ENCODE measurements at places on chromosomes 2 and 18.

DNA sequence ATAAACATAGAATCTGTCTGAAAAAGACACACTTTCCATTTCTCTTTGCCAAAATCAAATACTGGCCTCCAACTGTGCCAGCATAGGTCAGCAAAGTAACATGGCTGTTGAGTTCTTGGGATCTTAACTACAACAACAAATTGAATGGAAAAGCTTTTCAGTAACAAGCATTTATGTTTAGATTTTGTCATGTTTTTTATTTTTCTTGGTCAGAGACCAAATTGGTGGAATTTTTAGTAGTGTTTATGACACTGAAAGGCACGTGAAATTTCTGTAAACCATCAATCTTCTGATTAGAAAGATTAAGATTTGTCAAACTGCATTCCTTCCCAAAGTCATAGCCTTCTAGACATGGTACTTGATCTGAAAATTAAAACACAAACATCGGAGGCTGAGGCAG, 77.6 kb downstream of the PDE1A start:
- no peak for DNase-seq

DNA sequence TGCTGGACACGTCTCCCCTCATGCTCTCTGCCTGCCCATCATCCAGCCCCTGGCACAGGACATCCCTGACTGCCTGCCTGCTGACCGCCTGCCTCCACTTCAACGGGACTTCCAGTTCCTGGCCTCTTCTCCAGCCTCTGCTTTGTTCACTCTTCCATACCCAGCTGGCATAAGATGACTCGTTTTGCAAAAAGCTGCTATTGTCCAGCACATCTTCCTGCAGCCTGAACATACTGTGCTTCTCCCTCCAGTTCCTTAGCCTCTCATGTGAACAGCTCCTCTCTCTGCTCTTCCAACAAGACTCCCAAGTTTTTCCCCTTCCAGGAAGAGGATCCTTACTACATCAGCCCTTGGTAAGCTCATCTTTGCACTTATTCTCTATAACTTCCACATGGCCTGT, 62.4 kb upstream of the SKOR2 start:
- peak; percentile 1 for DNase-seq

DNA sequence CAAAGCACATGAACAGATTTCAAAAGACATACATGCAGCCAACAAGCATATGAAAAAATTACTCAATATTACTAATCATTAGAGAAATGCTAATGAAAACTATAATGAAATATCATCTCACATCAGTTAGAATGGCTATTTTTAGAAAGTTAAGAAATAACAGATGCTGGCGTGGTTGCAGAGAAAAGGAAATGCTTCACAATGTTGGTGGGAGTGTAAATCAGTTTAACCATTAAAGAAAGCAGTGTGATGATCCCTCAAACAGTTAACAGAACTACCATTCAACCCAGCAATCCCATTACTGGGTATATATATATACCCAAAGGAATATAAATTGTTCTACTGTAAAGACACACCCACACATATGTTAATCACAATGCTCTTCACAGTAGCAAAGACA, 117.7 kb upstream of the SETBP1 start:
- DNase-seq = no peak

GRCh38 chr2:145079641-145080040, 559.7 kb upstream of the ZEB2 start:
- no peak for DNase-seq

GRCh38 chr2:23925702-23926289, 1.1 kb downstream of the ATAD2B start:
- peak; percentile 59 for DNase-seq

- DNase-seq = peak; percentile 69
These were observed 100.5 kb upstream of the LMAN1 start for GRCh38 chr18:59459369-59460071.

- DNase-seq = no peak
These were observed 433.7 kb upstream of the GYPC start for GRCh38 chr2:126222278-126222677.

GRCh38 chr2:28958689-28959088, 22.4 kb upstream of the TOGARAM2 start:
- DNase-seq = peak; percentile 73

DNA sequence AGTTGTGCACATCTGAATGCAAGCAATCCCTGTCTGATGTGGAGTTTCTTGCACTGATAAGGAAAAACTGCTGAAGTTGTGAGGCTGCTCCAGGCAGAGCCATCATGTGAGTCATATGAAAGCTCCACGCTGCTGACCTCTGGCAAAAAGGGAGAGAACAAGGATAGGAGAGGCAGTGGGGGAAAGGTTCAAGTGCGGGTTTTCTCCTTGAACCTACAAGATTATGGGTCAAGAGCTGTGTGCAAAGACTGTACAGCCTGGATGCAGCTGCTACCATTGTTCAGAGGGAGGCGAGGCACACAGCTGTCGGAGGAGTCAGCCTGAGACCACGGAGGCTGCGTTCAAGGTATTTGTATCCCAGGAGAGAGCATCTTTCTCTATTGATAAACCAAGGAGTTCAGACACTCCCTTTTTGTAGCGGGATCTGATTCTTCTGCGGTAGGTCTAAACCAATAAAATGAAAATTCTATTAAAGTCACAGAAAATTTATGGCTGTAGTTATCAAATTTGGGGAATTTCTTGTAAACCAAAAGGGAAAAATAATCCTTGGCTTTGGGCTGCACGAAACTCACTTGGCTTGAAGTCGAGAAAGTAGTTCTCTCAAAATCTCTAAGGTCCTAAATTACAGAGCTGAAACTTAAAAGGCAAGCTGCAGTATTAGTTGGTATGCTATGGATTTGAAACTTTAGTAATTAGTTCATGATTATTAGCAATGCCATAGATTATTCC, at the start of gene CDK15:
TSS of gene CDK15 (plus strand) at position 96 of the 729 bp plus-strand sequence. CDS start at position 224, 128 bp downstream.
- DNase-seq = peak; percentile 84

DNA sequence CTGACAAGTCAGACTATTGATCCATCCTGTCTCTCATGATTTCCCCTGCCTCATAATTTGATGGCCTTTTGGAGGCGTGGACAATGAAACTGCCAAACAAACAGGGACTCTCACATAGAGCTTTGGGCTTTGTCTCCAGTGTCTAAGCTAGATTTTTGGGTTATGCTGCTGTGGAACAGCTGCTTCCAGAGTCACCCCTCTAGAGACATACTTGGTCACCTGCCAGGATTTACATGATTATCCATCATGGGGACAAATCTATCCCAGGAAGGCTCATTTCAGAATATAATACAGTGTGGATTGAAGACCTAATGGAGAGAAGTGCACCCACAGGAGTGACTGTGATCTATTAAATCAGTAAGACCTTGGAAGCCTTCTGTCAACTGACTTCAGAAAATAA, 159.6 kb downstream of the SLC8A1 start:
- no peak for DNase-seq

- DNase-seq = no peak
These were observed 21.9 kb upstream of the MTERF4 start for GRCh38 chr2:241123816-241124536.

DNA sequence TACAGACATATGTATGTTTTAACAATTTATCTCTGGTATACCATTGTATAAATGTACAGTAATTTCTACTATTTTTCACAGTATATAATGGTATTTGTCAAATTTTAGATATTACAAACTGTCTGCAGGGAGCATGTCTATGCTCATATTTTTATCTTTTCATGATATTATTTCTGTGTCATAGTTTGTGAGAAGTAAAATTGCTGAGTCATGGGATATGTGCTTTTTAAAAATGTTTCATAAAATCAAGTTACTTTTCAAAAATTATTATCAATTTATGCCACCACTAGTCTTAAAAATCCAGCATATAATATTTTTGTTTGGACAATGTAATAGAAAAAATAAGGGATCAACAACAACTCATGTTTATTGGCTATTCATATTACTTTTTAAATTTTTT, 9.1 kb upstream of the ZNF804A start:
- DNase-seq = peak; percentile 10

DNA sequence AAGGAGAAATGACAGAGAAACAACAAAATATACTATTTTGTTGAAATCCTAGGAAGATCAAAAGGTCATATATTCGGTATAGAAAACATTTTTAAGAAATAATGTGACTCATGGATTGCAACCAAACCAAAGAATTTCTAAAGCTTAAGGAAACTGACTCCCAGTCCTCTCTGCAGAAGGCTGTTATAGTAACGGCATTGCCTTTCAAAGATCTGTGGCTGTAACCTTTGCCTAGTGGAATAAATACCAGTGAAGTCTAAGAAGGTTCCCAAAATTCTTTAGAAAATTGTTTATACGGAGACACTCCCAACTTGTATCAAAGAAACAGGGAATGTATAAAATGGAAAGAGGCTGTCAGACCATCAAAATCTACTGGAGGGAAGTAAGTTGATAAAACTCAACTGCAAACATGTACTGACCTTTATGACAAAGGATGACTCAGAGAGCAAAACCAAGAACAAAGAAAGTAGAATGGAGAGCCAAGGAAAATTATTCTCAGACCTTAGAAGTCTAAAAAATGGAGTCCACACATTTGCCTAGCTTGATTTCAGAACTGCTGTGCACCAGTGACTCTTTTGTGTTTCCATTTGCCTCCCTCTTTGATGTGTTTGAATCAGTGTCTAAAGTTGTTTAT, 48.6 kb upstream of the FSIP2 start:
- DNase-seq = peak; percentile 64

GRCh38 chr2:100275200-100275589, 47.1 kb downstream of the LONRF2 start:
- DNase-seq = no peak

DNA sequence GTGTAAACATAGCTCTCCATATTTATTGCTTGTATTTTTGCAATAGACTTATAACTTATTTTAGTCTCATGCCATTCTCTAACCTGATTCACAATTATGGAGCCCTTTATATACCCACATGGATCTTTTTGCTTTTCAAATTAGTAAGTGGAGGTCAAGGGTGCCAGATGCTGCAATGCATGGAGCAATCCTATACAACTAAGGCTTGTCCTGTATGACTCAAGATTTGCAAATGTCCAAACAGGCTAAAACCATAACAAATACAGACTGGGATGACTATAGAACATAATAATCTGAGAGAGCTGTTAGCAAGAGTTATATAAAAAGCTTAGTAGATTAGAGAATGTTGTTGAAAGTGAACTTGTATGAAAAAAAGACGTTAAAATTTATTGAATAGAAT, 690.4 kb upstream of the NRXN1 start:
- DNase-seq = peak; percentile 86

DNA sequence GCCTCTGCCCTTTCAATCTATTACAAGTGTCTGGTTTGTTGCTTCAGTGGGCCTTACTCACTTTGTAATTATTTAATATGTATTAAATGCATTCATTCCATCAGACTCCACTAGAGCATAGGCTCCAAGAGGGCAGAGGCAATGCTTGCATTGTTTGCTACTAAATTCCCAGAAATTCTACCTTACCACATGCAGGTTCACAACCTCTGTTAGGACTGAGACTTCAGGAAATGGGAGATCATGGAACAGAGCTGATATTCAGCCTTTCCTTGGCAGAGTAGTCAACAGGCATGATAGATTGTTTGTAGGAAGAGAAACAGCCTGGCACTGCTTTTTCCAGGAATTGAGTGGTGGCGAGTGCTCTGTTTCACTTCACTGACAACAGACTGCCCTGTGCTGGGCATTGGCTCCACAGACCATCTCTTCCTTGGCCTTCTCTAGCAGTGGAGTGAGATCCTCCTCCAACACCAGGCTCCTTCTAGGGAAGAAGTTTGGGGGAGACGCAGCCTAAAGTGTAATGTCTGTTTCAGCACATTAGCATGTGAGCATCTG, 6.2 kb upstream of the MATN3 start:
- no peak for DNase-seq

DNA sequence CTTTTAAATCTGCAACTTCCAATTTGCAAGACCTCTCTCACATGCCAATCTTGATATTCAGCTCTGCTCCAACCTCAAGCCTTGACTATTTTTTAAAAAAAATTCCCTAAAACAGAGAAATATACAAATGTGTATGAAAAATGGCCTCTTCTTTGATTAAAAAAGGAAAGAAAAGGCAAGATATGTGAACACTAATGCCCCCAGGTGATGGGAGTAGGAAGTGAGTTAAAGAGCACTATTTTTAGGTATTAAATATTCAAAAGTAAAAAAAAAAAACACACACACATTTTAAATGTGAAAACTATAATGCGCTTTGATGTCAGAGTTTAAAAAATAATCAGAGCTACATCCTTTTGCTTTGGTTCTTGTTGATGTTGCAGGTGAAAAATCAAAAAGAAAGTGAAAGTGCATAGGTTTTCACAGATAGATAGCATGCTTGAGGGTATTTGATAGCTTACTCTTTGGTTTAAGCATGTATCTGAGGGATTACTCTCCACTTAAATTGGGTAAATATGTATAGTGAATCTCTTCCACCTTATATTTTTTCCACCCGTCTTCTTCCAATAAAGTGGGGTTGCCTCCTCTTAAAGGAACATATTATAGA, 406.0 kb upstream of the POU3F3 start:
- DNase-seq = no peak

GRCh38 chr2:15845294-15845693, 95.1 kb upstream of the MYCN start:
- no peak for DNase-seq

DNA sequence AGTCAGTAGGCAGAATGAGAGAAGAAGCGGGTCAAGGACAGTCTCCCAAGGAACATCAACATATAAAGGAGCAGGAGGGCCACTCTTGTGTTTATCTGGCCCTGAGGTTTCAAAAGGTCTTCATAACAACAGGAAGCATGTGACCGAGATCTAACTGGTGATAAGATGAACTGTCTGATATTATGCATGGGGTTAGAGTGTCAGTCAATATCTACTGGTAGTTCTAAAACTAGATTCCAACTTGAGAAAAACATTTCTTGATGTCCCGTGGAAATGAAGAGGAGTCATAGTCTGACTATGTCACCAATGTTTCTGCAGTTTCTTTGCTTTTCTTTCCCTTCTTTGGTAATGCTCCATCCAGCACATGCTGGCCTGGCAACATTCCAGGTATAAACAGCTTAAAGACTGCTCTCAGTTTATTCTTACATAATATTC, 77.5 kb upstream of the ITPRID2 start:
- peak; percentile 51 for DNase-seq

DNA sequence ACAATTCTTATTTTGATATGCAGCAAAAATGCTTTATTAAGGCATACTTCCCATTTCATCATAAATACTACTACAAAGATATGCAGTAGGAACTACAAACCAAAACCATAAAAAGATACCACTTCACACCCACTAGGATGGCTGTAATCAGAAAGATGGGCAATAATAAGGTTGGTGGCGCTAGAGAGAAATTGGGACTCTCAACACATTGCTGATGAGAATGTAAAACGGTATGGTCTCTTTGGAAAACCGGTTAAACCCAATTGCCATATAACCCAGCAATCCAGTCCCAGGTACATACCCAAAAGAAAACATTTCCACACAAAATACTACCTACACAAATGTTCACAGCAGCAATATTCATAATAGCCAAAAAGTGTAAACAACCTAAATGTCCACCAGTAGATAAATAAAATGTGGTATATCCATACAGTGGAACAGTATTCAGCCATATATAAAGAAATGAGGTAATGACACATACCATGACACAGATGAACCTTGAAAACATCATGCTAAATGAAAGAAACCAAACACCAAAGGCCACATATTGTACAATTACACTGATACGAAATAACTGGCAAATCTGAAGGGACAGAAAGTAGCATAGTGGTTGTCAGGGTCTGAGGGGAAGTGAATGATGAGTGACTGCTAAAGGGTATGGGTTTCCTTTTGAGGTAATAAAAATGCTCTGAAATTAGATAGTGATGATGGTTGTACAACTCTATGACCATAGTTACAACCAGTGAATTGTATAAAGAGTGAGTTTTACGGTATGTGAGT, 12.7 kb downstream of the SP3 start:
- DNase-seq = no peak

GRCh38 chr2:178225006-178225805, 30.9 kb downstream of the OSBPL6 start:
- peak; percentile 44 for DNase-seq

- no peak for DNase-seq
These were observed 9.2 kb upstream of the CCDC141 start for GRCh38 chr2:179059026-179059700.
